ENCODE measurements at places on chromosomes 4 and X. TPM values are rescaled to one million over a fixed set of nuclear protein-coding genes. Genes with fewer than 3 reads are reported as not detected.

SSX2B gene
- not detected for total RNA-seq

CAMK2D gene
- total RNA-seq = 65.4 TPM

FRMPD3 gene
- not detected for total RNA-seq

DNA sequence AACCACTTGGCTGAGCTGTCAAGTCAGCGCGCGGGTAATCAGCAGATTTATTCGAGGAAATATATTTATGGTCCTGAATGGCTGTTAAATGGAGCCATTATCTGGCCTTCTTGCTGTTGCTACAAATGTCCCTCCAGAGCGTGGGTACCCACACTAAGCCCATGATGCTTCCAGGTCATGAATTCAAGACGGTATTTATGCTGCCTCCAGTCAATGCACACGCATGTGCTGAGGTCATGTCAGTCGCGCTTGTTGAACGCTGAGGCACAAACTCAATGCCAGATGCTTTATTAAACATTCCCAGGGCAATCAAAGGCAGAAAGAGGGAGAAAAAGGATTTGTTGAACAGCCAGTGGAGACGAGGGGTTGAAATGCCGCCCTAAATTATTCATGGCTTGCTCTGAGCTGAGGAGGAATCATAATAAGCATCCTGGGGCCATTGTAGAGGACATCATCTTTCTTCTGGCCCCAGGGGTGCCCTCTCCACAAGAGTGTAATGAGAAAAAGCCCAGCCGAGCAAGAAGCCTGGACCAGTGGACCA lies 36.1 kb upstream of the CLDN24 start:
- DNase-seq = no peak

GRCh38 chrX:2502668-2503519 lies 2.1 kb upstream of the DHRSX start:
- no peak for DNase-seq

DNA sequence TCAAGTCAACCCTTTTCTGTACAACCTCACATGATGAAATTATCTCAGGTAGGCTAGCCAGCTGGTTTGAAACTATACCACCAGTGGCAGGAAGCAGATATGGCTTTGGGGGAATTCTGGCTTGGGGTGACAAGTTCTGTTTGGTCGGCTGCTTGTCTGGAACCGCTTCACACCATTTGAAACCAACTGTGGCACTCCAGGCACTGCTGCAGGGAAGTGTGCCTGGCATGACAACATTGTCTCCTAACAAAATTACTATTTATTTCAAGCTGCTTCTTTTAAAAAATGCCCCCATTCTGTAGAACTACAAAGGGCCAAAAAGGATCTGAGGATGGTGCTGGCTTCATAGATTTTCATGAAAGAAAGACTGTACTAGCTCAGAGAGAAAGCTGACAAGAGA lies 37.1 kb upstream of the GPM6B start:
- no peak for DNase-seq

- no peak for DNase-seq
Measured at GRCh38 chr4:150348079-150348478, 233.9 kb upstream of the MAB21L2 start.

DNA sequence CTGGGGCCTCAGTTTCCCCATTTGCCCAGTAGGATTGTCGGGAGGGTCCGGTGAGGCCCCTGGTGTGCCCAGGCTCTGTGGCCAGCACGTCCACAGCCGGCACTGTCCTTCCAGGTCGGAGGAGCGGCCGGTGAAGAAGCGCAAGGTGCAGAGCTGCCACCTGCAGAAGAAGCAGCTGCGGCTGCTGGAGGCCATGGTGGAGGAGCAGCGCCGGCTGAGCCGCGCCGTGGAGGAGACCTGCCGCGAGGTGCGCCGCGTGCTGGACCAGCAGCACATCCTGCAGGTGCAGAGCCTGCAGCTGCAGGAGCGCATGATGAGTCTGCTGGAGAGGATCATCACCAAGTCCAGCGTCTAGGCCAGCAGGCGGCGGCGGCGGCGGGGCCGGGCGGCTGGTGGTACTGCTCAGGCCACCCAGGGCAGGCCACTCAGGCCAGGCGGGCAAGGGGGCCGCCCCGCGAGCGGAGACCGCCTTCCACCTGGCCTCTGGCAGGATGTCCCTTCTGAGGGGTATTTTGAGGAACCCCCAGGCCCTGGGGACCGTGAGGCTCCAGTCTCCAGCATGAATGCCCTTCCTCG lies 6.7 kb downstream of the MSANTD1 start:
- no peak for DNase-seq

DNA sequence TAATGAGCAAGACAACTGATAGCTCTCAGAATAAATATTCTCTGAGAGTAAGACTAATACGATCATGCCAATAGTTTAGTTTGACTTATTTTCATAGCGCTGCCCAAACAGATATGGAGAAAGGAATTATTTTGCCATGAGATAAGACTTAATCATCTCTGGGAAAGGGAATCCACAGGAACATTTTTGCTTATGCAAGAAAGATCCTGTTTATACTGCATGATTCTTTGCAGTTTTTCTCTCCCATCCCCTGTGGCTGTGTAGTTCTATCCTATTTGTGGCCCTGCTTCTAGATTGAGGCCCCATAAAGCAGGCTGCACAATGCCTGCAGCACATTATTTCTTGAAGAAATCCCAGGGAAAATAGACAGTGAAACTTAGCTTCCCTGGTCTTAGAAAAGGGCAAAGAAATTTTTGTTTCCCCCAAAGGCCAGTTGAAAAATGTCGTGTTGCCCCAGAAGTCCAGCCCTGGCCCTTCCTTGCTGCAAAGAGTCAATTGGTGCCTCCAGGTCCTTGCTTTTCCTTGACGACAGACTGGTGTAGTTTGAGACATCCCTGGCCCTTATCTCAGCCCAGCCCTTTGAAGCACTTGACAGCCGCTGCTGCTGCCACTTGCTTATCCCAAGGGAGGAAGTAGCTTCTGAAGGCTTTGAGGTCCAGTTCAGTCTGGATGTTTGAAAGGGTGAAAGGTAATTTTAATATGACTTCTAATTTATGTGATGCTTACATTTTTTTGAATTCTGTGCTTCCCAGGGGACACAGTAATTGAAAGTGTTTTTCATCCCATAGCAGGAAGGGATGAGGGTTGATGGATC lies 45.0 kb upstream of the SH3RF1 start:
- no peak for DNase-seq

GRCh38 chr4:80382090-80382832 lies 46.7 kb downstream of the CFAP299 start:
- DNase-seq = no peak

DNA sequence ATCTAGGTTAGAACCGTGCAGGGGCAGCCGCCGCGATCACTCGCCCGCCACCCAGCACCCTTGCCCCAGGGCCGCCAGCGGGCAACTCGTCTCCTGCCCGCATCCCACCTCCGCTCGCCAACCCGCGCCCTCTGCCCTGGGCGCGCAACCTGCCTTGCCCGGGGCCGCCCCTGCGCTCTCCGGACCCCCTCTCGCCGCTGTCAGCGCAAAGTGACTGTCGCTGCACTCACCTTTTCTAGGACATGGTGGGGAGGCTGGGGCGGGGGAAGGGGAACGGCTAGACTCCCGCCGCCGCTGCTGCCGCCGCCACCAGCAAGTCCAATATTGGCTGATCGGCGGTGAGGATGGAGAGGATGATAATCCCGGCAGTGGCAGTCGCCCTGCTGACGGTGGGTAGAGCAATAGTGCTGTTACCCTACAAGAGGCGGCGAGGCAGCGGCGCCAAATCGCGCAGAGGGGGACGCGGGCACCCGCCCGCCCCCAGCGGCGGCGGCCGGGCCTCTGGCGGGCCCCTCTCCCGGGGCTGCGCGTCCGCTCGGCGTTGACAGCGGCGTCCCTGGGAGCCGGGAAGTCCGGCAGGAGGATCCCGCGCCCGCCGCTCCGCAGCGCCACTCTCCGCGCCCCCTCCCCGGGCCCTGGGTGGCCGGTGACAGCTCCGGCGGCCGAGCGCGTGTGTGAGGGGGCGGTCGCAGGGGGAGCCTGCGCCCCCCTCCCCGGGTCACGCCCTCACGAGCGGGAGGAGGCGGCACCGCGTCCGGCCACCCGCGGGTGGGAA lies 2.3 kb upstream of the NR3C2 start:
- DNase-seq = no peak

Measured in HepG2 (cell line).